ENCODE measurements at places on chromosomes 5 and 9. TPM values are rescaled to one million over a fixed set of nuclear protein-coding genes. Genes with fewer than 3 reads are reported as not detected.

SLC25A48 gene
- total RNA-seq: not detected

FRMD3 gene
- total RNA-seq: 0.54 TPM

ADGRV1 gene
- 0.05 TPM for total RNA-seq

SPAG8 gene
- 0.96 TPM for total RNA-seq

TMCO6 gene
- total RNA-seq: 28.6 TPM

ARL15 gene
- 14.4 TPM for total RNA-seq

VDAC1 gene
- total RNA-seq: 243 TPM

TPPP gene
- total RNA-seq: not detected

CXXC5 gene
- total RNA-seq: 0.85 TPM

TAS2R1 gene
- total RNA-seq: not detected

GADD45G gene
- total RNA-seq: 34.2 TPM

SLIT3 gene
- not detected for total RNA-seq

DBH gene
- total RNA-seq: not detected

FOXD4L5 gene
- 0.32 TPM for total RNA-seq

FOXD4L3 gene
- 0.29 TPM for total RNA-seq

FAT2 gene
- total RNA-seq: not detected

PLEKHG4B gene
- not detected for total RNA-seq
